ENCODE measurements at places on chromosomes 6 and 20. TPM values are rescaled to one million over a fixed set of nuclear protein-coding genes. Genes with fewer than 3 reads are reported as not detected.

GRCh38 chr6:89536231-89536630 lies 102.3 kb downstream of the LYRM2 start:
- DNase-seq = no peak

GRCh38 chr6:51953246-51953645 lies 134.2 kb downstream of the PKHD1 start:
- no peak for DNase-seq

- DNase-seq = no peak
These were observed 112.8 kb downstream of the ADTRP start for GRCh38 chr6:11665604-11666326.

- DNase-seq = no peak
These were observed 223.6 kb upstream of the RREB1 start for GRCh38 chr6:6884193-6884627.

- no peak for DNase-seq
These were observed 80.2 kb upstream of the RNF217 start for GRCh38 chr6:124881898-124882578.

The ATP9A gene
- 42.3 TPM for total RNA-seq

DNA sequence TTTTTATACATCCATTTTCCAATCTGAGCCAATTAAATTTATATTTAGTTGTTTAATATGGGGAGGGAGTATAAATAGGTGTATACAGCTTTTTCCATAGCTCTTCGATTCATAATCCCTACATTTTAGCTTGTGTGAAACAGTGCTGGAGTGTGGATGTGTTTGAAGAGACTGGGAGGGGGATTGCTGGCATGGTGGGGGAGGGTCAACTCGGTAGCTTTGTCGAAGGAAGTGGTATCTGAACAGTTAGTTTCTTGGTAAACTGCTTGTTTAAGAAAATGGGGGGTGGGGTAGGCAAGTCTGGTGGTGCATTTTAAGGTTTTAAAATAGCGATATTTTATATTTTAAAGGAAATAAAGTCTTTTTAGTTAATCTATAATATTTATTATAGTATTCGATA lies 1.4 kb upstream of the LIN28B start:
- no peak for DNase-seq

The TMEM14C gene
- 90.7 TPM for total RNA-seq

DNA sequence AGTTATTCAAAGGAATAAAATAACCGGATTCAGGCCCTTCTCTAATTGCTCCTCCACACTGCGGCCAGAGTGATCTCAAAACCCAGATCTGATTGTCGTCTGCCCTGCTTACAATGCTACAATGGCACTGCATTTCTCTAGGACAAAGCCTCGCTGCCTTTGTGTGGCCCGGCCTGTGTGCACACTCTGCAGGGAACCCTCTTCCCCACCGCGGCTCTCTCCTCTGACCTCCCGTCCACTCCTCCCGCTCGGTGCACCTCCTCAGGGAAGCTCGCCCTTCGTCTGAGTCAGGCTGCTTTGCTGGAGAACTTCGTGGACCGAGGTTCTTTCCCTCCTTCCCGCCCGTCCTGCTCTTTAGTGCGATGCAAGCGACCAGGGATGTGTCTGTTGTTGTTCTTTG lies 101.6 kb upstream of the SNX9 start:
- DNase-seq = no peak

The CRIP3 gene
- total RNA-seq = not detected

- no peak for DNase-seq
These were observed 2.0 kb upstream of the TMEM181 start for GRCh38 chr6:158557927-158558326.

The NKAPL gene
- total RNA-seq = 6.6 TPM

The GJA1 gene
- 9.8 TPM for total RNA-seq

GRCh38 chr6:158803733-158804143 lies 15.4 kb downstream of the EZR start:
- no peak for DNase-seq
